ENCODE measurements at places on chromosomes 6 and 20. TPM values are rescaled to one million over a fixed set of nuclear protein-coding genes. Genes with fewer than 3 reads are reported as not detected.

The CYP39A1 gene
- total RNA-seq = 5.4 TPM

The GPRC6A gene
- total RNA-seq = not detected

The PPP1R3G gene
- total RNA-seq = 11.1 TPM

The PGC gene
- total RNA-seq = not detected

The KHDRBS2 gene
- not detected for total RNA-seq

The ILRUN gene
- total RNA-seq = 132 TPM

The OVOL2 gene
- total RNA-seq = not detected

The NMBR gene
- not detected for total RNA-seq

The OOEP gene
- not detected for total RNA-seq

The ZSCAN16 gene
- total RNA-seq = 2.1 TPM

The LINC00237 gene
- not detected for total RNA-seq

The SLC44A4 gene
- total RNA-seq = 0.08 TPM

The PPP1R14C gene
- 116 TPM for total RNA-seq
